ENCODE measurements at places on chromosomes 1 and 21.
A peak's percentile ranks its signal among the peaks of the same experiment; 100 is the strongest.

- DNase-seq: peak; percentile 58
Measured at GRCh38 chr1:2414297-2414958, 2.1 kb upstream of the PEX10 start.

- DNase-seq: no peak
Measured at GRCh38 chr1:11590395-11590794, 63.8 kb downstream of the FBXO2 start.

- DNase-seq: no peak
Measured at GRCh38 chr21:39818557-39818956, 48.7 kb upstream of the PCP4 start.

- no peak for DNase-seq
Measured at GRCh38 chr1:222886878-222887351, 72.1 kb downstream of the DISP1 start.

DNA sequence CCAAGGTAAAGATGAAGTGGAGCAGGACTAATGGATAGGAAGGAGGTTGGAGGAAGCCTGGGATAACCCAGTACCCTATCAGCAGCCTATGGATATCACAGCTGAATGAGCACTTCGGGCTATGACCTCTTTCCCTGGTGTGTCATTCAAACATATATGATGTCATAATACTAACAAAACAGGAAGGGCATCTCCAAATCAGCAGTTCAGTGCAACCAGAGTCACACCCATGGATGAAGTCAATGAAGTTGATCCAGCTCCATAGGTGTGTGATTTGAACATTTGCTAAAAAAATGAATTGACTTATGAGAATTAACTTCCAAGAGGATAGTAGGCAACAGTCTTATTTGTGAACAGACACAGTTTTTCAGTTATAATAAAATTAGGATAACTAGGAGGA is 1.7 kb upstream of the C1orf116 start:
- no peak for DNase-seq

DNA sequence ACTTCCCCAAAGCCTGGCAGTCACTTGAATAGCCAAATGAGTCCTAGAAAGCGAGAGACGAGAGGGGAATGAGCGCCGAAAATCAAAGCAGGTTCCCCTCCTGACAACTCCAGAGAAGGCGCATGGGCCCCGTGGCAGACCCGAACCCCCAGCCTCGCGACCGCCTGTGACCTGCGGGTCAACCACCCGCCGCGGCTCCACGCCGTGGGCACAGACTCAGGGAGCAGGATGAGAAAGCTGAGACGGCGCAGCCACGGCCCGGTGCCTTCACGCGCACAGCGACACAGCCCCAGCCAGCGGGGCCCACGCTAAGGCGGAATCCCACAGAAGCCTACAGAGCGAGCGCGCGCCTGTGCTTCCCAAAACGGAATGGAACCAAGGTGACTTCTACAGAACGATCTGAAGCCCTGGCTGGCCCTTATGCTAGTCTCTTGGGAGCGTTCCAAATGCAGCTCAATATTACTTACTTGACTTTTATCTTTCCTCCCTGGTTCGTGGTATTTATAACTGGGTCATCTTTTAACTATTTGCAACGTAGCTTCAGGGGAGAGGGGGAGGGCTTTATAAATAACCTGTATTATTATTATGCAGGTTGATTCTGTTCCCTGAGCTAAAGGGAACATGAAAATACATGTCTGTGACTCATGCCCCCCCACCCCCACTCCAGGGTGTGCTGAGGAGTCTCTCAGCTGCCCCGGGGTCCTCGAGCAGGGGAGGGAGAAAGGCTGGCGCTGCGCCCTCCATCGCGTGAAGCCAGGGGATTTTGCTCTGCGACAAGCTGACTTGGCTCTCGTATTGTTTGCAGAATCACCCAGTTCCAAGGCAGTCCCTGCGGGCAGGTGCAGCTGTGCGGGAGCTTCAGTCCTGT is 1.7 kb downstream of the TSPEAR start:
- peak; percentile 18 for DNase-seq

GRCh38 chr21:42685036-42685435 is 31.6 kb downstream of the PDE9A start:
- no peak for DNase-seq

GRCh38 chr1:5416518-5416917 is 575.7 kb downstream of the NPHP4 start:
- no peak for DNase-seq

DNA sequence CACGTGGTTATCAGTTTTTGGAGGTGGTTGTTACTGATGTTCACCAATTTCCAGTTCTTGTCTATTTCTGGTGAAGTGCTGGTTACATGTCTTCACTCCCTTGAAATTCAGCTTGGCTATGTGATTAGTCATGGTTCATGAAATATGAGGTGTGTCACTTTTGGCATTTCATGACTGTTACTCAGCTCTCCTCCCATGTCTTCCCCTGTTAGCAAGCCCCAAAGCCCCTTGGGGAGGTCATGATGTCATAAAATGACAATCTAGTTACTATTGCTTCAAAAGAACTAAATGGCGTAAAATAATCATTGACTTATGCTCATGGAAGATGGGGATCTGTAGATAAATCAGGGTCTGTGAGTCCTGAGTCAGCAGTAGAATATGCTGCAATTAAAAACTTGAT is 425.1 kb downstream of the SETD4 start:
- no peak for DNase-seq

DNA sequence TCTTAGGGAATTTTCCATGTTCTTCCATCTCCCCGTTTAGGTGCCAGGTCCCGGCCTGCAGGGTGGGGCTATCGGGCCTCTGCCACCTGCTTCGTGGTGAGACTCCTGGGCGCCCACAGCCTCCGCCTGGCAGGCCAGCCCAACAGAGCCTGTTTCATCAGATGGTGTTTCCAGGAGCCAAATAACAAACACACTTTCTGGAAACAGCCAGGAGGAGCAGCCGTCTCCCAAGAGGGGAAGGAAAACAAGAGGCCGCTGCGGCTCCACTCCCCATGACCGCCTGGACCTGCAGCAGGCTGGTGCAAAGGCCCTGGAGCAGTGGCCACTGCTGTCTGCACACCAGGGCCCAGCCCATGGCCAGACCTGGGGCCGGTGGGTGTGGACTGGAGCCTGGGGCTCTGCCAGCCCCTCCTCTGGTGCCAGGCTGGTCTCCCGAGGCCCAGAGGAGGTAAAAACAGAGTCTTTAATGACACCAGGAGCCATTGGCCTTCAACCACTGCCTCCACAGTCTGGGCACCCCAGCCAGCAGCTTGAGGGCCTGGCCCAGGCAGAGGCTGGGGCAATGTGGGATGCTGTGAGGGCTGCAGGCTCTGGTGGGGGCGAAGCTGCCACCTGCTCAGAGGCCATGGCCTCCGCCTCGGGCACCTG is 55.0 kb downstream of the SLX9 start:
- no peak for DNase-seq

DNA sequence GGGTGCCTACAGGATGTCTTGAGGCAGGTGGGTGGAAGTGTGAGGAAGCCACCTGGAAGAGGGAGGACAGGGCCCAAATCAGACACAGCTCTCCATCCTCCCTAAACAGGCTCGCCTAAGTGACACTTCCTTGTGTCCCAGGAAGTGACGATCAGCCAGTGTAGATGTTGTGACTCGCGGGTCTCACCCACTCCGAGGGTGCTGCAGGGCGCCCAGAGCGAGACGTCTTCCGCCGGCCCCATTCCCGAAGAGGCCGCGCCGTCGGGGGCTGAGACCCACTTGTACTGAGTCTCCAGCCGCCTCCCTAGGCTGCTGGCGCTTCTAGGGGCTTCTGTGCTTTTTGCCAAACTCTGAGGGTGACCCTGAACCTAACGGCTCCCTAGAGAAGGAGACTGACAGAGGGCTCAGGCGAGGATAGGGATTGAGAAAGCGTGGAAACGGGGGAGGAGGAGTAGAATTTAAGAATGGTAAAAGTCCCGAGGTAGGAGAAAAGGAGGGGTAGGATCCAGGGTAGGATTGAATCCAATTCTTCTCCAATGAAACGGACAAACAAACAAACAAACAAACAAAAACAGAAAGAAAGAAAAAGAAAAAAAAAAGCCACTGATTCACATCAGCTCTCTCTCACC is 543 bp upstream of the MARK1 start:
- DNase-seq: no peak

GRCh38 chr1:26541431-26541815 is 11.9 kb downstream of the RPS6KA1 start:
- DNase-seq: no peak

- no peak for DNase-seq
Measured at GRCh38 chr1:9903801-9904527, 6.1 kb downstream of the CTNNBIP1 start.

DNA sequence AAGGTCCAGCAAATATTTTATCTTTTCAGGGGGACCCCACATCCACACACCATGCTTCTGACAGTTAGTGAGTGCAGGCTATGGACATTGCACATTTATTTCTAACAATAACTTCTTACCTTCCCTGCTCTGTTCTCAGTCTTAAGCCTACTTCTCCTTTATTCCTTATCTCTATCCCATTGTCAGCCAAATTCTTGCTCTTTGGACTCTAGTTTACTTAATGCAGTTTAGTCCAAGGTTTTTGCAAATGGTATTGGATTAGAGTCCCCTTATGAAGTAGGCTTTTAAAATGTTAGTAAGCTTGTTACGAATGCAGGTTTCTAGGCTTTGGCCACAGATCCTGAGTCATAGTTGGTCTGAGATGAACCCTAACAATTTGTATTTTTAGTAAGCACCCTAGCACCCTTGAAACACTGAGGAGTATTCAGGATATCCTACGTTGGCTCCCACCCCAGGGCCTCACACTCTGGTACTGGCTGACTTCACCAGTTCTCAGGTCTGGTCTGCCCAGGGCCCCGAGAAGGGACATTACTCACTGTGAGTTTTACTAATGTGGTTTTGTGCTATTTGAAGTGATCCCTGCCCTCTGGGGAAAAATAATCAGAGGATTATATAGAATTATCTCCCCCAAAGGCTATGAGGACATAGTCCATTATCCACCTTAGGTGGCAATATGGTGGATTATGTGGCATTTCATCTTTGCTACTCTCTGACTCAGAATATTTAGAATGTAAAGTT is 239.5 kb downstream of the TGFB2 start:
- no peak for DNase-seq

- DNase-seq: no peak
Measured at GRCh38 chr1:215987092-215987875, 420.2 kb downstream of the KCTD3 start.

DNA sequence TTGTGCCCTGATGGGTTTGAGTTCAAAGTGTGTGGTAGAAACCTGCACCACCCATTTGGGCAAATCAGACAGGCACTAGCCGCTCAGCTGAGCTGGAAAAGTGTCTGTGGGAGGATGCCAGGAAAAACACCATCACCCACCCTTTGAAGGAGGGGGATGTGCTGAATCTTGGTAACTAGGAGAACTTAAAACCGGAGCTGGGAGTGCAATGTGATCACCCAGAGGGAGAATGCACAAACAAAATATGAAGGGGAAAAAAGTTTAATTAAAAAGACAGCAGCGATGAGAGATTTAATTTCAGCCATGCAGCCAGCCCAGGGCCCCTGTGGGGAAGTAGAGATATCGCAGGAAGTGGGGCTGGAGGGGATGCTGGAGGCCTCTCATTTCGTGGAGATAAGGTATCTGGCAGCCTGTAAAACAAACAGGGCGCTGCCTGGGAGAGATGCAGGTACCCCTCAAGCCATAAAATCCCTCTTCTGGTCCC is 86.8 kb upstream of the BCAR3 start:
- DNase-seq: no peak

DNA sequence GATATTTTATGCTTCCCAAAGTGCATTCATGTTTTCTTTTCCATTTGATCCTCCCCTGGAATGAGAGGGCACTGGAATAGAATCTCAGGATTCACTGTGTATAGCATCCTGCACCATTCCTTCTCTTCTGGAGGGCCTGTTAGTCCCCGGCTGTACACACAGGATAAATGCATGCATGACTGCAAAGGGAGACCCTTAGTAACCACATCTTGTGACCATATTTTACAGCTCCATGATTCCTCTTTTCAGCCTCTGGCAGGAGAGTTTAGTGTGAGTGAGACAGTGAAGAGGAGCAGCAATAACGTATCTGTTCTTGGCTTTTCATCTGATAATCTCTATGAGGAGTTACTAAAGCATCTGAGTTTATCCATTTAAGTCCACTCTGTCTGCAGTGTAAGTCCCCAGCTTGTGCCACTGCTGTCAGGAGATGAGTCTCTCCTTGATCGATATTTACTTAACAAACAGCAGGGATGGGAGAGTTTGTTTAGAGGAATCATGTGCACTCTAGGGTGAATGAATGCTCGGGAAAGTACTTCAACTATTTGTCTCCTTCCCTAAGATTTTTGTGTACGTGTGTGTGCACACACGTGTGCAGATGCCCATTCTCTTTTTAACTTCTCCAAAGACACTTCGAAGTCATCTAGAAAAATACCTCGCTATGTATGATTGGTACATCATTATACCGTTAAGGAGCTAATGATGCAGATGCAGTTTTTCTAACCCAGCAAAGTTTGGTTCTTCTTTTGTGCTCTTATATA is 41.1 kb downstream of the PROX1 start:
- no peak for DNase-seq

- DNase-seq: peak; percentile 31
Measured at GRCh38 chr21:17819877-17820229, 697 bp upstream of the C21orf91 start.

GRCh38 chr1:119656410-119656955 is 8.4 kb upstream of the ZNF697 start:
- DNase-seq: no peak

- no peak for DNase-seq
Measured at GRCh38 chr1:242736611-242737010, 212.1 kb upstream of the PLD5 start.

DNA sequence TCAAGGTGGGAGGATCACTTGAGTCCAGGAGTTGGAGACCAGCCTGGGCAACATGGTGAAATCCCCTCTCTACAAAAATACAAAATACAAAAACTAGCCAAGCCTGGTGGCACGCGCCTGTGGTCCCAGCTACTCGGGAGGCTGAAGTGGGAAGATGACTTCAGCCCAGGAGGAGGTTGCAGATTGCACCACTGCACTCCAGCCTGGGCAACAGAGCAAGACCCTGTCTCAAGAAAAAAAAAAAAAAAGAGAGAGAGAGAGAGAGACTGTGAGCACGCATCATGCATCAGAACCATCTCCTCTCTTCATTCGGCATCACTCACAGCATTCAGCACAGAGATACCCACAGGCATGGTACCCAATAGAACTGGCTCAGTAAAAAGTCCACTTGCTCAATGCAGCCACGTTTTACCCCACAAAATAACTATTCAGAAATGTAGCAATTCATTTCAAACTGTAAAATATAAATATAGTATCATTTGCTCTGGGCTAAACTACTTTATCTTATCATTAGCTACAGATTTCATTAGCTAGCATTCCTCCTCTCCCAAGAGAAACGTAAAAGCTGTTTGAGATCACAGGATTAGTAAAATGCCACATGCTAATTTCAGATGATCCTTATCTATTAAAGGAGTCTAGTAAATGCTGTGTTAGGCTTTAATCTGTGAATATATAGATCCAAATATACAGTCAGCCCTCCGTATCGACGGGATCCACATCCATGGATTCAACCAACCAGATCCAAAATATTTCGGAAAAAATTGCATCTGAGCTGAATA is 11.7 kb downstream of the LBR start:
- DNase-seq: no peak

GRCh38 chr1:160863061-160863773 is 530 bp upstream of the CD244 start:
- no peak for DNase-seq

- no peak for DNase-seq
Measured at GRCh38 chr1:161200421-161200991, 1.7 kb upstream of the ADAMTS4 start.

- DNase-seq: no peak
Measured at GRCh38 chr1:51328926-51329325, 1.4 kb downstream of the TTC39A start.
